ENCODE measurements at places on chromosomes 2 and 18.

DNA sequence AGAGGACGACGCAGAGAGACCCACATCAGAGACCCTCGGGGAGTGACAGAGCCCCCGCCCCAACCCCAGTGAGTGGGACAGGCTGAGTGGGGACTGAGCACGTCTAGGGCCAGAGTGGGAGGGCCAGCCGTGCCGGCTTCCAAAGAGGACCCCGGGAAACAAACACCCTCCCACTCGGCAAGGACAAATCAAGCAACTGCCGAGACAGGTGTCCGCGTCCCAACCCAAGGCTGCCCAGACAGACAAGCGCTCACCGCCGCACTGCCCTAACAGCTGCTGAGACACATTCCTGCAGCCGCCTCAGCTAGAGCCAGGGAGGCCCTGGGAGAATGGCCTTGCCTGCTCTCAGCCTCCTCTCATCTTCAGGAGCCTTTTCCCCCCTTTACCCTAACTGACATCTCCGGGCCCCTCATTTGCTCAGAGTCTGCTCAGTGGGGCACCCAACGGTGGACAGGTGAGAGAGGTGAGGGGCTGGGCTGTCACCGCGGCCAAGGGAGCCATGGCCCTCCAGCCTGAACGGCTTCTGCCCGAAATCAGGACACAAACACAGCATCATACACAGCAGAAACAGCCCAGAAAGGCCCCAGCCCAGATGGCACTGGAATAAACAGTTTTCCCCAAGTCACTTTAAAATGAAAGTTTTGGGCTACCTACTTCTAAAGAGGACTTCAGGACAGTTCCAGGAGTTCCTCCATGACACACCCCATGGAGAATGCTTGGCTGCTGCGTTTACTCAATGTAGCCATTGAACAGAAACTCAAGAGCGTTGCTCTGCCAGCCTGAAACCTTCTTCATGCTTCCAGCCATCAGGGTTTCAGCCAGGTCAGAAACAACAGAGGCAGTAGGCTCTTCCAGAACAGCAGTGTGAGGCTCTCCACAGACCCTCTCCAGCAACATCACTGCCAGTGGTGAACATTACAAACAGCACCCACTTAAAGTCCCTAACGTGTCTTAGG, 23.6 kb downstream of the SLC66A2 start:
- DNase-seq: no peak

- no peak for DNase-seq
These were observed 15.5 kb upstream of the ACTR2 start for GRCh38 chr2:65212115-65212514.

- DNase-seq: no peak
These were observed 34.6 kb upstream of the SP9 start for GRCh38 chr2:174300114-174300513.

- no peak for DNase-seq
These were observed 3.4 kb downstream of the ABCG8 start for GRCh38 chr2:43841949-43842865.

DNA sequence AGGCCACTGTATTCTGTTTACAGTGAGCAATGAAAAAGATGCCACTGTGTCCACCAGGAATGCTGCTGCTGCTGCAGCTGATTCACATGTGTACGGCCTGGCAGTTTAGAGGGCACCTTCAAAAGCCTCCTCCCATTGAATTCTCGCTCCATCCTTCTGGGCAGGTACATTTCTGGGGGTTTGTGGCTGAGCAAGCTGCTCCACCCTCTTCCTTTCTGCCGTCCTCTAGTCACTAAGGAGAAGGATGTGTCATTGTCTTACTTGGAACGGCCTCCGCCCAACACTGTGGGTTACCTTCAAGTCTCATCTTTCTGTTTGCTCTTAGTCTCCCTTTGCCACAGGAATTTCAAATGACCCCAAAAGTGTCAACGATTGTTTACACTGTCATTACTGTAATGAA, 182.0 kb downstream of the ZBTB7C start:
- DNase-seq: no peak
